ENCODE measurements at places on chromosomes 2 and 18. TPM values are rescaled to one million over a fixed set of nuclear protein-coding genes. Genes with fewer than 3 reads are reported as not detected.

The COLEC11 gene
- not detected for total RNA-seq

The HTRA2 gene
- 106 TPM for total RNA-seq

The GPBAR1 gene
- total RNA-seq = not detected

The CLHC1 gene
- total RNA-seq = 7.1 TPM

The KLF11 gene
- total RNA-seq = 10.9 TPM

The LGALSL gene
- total RNA-seq = 12.2 TPM

The UGT1A1 gene
- not detected for total RNA-seq

The PUS10 gene
- total RNA-seq = 6.7 TPM

The CHPF gene
- 93.9 TPM for total RNA-seq

The SEC11C gene
- 163 TPM for total RNA-seq

The PDE11A gene
- total RNA-seq = 2.5 TPM

The CPS1 gene
- total RNA-seq = 15.6 TPM

The ALPP gene
- total RNA-seq = not detected

The FAM98A gene
- 30.5 TPM for total RNA-seq

The POTEI gene
- not detected for total RNA-seq

The MRO gene
- total RNA-seq = 3.1 TPM

The SIX2 gene
- not detected for total RNA-seq

The CCL20 gene
- total RNA-seq = 0.96 TPM

The ASAP2 gene
- total RNA-seq = 16.1 TPM

The CYTIP gene
- total RNA-seq = not detected

The EFHD1 gene
- total RNA-seq = 0.71 TPM

The ANO7 gene
- total RNA-seq = 0.37 TPM

The MATN3 gene
- total RNA-seq = 0.34 TPM

The ABCB11 gene
- 0.03 TPM for total RNA-seq

The CHRNA1 gene
- not detected for total RNA-seq

The ANKRD30B gene
- total RNA-seq = 7.3 TPM

The ACVR1 gene
- total RNA-seq = 7.2 TPM

The KIAA2012 gene
- not detected for total RNA-seq

The CCDC93 gene
- 22.2 TPM for total RNA-seq

The GREB1 gene
- total RNA-seq = 57.6 TPM

The ADRA2B gene
- not detected for total RNA-seq

The RAMP1 gene
- not detected for total RNA-seq

The ANKRD23 gene
- 1.8 TPM for total RNA-seq

The EFEMP1 gene
- total RNA-seq = not detected

Measured in SK-MEL-5 (cell line).